Mesenteric fat pad (tissue), 1 donor: ENCODE measurements at places on chromosomes 3 and 15. TPM values are rescaled to one million over a fixed set of nuclear protein-coding genes. Genes with fewer than 3 reads are reported as not detected.

DNA sequence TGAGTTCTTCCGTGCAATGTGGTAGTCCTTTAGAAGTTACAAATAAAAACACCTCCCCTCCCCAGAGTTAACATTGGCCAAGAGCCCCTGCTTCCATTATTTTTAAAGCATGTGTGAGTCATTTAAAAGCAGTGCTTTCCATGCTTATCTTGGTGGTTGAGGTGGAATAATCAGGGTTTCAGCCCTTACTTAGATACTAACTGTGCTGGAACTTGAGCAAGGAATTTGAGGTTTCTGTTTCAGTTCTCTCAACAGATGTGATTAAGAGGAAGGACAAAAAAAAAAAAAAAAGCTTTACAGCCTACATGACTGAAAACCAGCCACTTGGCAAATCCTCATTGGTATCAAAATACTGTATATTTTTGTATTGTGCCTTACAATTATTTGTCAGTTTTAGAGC, 64.5 kb downstream of the CGNL1 start:
- DNase-seq = no peak

Gene RETNLB
- total RNA-seq = not detected

Gene APOD
- total RNA-seq = 362 TPM

Gene ALDH1A3
- 194 TPM for total RNA-seq

- no peak for DNase-seq
Observed at GRCh38 chr15:43975326-43975725, 148.5 kb downstream of the WDR76 start.
